ENCODE measurements at places on chromosomes 6 and 20.

DNA sequence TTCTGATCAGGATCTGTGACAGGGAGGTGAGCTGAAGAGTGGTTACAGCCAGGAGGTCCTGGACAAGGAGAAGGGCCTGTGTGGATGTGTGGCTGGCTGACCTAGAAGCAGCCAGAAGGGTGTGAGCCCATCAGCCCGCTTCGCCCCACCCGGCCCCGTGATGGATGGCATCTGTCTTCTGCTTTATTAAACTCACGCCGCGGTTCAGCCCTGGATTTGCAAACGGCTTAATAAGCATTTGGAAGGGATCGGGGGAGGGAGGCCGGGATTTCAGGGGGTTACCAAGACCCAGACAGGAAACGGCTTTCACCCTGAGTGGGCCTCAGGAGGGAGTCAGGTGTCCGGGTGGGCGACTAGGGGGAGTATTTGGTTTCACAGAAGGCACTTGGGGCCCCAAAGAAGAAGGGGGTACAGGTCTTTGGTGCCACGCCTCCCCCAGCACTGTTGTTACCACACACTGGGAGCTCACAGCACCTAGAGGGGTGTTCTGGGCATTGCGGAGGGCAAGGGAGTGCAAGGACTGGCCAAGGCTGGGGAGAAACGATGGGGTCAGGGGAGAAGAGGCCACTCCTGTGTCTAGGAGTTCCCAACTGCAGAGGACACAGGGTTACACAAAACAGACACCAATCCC lies 53.8 kb upstream of the FOXP4 start:
- DNase-seq, result no peak

GRCh38 chr6:112043032-112044007 lies 10.6 kb upstream of the CCN6 start:
- DNase-seq, result peak; percentile 88

DNA sequence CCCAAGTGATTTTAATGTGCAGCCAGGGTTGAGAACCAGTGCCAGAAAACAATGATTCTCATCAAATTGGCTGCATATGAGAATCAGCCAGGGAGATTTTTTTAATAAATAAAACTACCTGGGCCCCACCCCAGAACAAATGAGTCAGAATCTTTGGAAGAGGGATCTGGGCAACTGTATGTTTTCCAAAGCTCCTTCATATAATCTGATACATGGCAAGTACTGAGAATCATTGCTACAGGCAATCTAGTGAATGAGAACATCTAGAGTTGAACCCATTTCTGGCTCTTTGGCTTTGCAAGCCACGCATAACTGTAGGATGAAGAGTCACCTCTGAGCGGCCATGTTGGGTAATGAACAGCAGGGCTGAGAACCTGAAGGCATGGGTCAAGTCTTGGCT lies 26.1 kb upstream of the DSP start:
- DNase-seq, result no peak

DNA sequence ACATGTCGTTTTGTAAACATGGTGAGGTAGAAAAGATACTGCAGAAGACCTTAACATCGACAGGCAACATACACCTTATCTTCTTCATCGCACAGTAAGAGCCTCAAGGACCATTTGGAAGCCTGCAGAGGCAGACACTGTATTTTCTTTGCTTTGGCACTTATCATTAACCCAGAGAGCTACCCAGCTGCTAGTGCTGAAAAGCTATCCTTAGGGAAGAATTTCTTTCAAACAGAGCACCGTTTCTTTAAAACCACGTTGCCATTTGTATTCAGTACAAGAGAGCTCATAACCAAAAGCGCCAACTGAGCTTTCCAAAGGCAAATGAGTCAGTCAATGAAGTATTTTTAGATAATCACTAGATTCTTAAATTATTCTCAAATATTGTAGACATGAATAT lies 306.6 kb downstream of the EPM2A start:
- DNase-seq, result no peak

GRCh38 chr6:114747995-114748625 lies 405.3 kb upstream of the HS3ST5 start:
- no peak for DNase-seq

DNA sequence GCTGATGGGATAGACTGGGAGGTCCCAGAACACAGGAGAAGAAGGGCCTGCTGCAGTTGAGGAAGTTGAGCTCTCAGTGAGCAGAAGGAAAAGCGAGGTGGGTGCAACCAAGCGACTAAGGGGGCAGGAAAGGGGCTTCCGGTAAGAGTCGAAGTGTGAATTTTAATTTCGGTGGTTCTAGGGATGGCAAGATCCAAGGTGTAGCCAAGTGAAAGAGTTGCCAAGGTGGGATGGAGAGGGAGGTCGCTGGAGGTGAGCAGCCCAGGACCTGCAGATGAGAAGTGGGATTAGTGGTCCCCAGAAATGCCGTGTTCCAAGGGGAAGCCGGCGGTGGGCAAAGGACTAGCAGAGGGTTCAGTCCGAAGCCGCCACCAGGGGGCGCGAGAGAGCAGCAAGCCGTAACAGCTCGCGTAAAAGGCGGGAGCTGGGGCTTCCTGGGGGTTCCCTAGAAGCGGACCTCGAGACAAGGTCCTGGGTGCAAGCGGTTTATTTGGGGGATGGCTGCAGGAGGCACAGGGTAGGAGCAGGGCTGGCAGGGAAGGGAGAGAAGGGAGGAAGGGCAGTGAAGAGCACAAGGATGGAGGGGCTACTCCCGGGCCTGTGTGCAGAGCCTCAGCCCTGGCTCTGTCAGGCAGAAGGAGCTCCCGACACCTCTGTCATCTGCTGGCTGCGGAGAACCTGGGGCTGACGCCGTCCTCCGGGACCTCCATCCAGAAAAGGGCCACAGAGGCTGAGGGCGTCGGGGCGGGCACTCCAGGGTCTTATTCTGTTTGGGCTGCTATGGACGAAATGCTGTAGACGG lies 103.6 kb downstream of the PAX1 start:
- peak; percentile 89 for DNase-seq

GRCh38 chr20:63775096-63775978 lies 35.8 kb downstream of the SLC2A4RG start:
- DNase-seq, result no peak
